GM04503 (cell line): ENCODE measurements at places on chromosomes 5 and 9.
A peak's percentile ranks its signal among the peaks of the same experiment; 100 is the strongest.

GRCh38 chr5:170357955-170358444 lies 31.2 kb downstream of the KCNMB1 start:
- DNase-seq: no peak

- DNase-seq: no peak
Observed at GRCh38 chr5:177404641-177405179, 4.2 kb upstream of the PFN3 start.

DNA sequence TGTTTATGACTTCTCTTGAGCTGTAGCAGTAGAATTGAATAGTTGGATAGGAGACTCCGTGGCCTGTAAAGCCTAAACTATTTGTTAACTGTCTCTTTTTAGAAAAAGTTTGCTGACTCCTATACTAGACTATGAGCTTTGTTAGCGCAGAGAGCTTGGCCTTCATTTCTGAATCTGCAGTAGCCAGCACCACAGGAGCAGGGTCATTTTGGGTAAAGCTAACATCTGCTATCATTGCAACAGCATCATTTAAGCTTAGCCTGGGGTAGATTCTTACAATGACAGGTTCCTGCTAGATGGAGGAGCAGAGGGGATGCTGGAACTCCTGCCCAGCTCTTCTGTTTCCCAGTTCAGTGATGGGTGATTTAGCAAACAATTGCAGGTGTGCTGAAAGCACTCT lies 133.7 kb upstream of the ASTN2 start:
- no peak for DNase-seq

DNA sequence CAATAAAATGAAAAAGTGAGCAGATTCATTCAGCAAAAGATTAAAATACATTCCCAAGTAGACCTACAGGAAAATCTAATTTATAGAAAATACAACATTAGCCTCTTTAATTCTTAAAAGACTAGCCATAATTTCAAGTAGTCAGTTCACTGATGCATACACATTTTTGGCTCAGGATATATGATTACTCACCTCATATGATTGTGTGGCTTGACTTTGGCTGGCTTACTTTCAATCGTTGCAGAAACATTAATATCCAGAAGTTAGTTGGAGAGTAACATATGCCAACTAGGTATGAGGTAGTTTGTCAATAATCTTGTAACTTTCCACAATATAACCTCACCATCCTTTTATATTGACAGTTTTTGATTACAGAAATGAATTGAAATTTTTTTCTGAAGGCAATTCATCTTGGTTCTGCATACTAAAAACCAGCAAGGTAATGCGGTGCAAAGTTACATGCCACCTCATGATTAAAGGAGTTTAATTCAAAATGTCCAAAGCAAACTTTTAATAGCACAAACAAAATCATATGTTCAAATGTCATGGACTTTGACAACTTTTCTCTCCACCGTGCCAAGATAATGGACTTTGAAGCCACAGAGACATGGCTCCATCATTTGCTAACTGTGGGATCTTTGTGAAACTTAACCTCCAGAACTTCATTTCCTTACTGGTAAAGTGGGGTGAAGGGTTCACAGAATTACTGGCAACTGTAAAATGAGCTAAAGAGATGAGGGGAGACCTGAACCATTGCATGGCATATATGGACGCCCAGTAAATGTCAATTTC lies 76.6 kb upstream of the PAM start:
- peak; percentile 39 for DNase-seq

DNA sequence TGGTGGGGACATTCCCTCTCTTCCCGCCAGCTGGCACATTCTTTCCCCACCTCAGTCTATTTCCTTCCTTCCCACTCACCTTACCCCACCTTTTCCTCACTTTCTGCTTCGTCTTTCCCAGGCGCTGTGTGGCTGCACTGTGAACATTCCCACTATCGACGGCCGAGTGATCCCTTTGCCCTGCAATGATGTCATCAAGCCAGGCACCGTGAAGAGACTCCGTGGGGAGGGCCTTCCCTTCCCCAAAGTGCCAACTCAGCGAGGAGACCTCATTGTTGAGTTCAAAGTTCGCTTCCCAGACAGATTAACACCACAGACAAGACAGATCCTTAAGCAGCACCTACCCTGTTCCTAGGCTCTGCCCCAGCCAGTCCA lies 7.3 kb downstream of the DNAJB5 start:
- no peak for DNase-seq

GRCh38 chr9:107942856-107943255 lies 453.3 kb upstream of the KLF4 start:
- no peak for DNase-seq

GRCh38 chr9:86859056-86859455 lies 88.2 kb downstream of the GAS1 start:
- DNase-seq: no peak

- no peak for DNase-seq
Observed at GRCh38 chr9:131752231-131752884, 12.5 kb upstream of the RAPGEF1 start.

DNA sequence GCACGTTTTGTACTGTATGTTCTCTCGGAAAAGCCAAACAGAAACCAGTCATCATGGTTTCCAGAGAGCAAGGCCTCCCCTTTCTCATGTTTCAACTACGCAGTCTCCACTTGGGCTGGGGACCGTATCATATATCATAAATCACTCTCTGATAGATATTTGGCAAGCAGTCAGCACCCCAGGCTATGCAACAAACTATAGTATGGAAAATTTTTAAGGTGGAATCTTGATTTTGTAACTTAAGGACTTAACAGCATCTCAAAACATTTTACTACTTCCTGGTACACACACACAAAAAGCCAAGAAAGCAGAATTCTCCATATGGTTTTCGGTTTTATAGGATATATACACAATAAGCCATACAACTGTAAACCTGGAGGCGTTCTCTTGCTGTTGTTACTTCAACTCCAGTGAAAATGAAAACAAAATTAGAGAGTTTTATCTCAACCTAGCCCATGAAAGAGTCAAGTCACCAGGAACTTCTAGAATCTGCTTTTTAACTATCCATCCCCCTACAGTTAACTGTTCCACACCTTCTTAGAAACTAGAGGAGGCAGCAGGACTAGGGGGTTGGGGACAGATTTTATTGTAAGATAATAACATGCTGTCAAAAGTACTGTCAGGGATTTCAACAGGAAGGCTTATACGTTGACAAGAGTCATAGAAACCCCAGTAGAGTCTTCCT lies 283.4 kb downstream of the NFIB start:
- DNase-seq: no peak

DNA sequence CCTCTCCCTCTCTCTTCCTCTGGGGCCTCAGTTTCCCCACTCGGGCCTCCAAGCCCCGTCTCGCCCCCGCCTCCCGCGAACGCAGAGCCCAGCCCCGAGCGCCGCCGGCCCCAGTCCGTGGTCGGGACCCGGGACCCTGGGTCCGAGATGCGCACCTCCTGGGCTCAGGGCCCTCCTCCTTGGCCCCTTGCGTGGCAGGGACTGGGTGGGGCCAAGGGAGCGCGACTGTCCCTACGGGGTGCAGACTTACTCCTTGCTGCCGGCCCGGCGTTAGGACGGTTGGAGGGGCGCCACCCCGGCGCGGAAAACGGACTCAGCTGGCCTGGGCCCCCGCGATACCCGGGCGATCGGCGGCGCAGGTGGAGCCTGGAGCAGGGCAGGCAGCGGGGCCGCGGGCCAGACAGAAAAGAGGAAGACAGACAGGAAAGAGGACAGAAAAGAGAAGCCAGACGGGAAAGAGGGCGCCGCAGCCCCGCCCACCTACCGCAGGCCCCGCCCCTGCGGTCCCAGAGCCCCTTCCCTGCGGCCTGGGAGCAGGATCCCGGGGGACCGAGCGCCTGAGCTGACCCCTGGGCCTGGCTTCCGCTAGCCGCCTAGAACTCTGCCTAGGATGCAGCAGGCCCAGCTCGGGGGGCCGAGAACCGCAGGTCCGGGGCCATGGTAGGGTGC lies at the start of gene GBGT1:
Gene GBGT1, minus strand, starts transcription at position 411 of the 669 bp plus-strand sequence. CDS start 1,502 bp downstream, outside the sequence.
- no peak for DNase-seq

- no peak for DNase-seq
Observed at GRCh38 chr5:151952238-151952637, 27.6 kb upstream of the GLRA1 start.
